Heart left ventricle (tissue), 16 donors: ENCODE measurements at places on chromosomes 7 and 10. TPM values are rescaled to one million over a fixed set of nuclear protein-coding genes. Genes with fewer than 3 reads are reported as not detected.

GRCh38 chr10:109961174-109962001 is 38.1 kb upstream of the XPNPEP1 start:
- H3K4me1 ChIP-seq: peaks cover 24% of the 10 kb centered on the region
- H3K4me3 ChIP-seq: no peak overlapping the region
- no peak for DNase-seq
- no peaks in the 10 kb centered on the region for H3K27me3 ChIP-seq
- H3K36me3 ChIP-seq: no peaks in the 10 kb centered on the region

DNA sequence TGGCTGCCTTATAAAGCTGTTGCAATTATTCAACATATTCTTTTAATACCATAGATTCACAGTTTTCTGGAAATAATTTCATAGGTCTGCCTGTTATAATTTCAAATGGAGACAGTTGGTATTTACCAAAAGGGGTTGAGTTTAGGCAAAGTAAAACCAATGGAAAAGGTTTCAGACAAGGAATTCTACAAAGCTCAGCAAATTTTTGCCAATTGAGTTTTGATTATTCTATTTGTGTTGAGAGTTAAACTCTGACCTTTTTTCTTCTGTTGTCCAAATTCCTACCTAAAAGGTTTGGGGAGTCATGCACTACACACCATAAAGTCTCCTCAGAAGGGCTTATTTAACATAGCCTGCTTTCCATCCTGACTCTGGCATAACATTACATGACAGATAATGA is 38.5 kb upstream of the ABCA13 start:
- H3K4me1 ChIP-seq: no peaks in the 10 kb centered on the region
- DNase-seq: no peak
- H3K36me3 ChIP-seq: no peaks in the 10 kb centered on the region
- H3K27ac ChIP-seq: no peak overlapping the region
- no peaks in the 10 kb centered on the region for H3K27me3 ChIP-seq

GRCh38 chr7:158025686-158026600 is 561.7 kb downstream of the PTPRN2 start:
- peaks cover 14% of the 10 kb centered on the region for H3K27me3 ChIP-seq
- DNase-seq: no peak
- H3K27ac ChIP-seq: no peak overlapping the region
- no peak overlapping the region for H3K4me3 ChIP-seq
- no peaks in the 10 kb centered on the region for H3K36me3 ChIP-seq
- no peaks in the 10 kb centered on the region for H3K4me1 ChIP-seq

- no peaks in the 10 kb centered on the region for H3K27me3 ChIP-seq
- no peaks in the 10 kb centered on the region for H3K36me3 ChIP-seq
These were observed 1.5 kb downstream of the USP54 start for GRCh38 chr10:73589563-73590126.

- H3K27me3 ChIP-seq: no peaks in the 10 kb centered on the region
- DNase-seq: no peak
- no peaks in the 10 kb centered on the region for H3K4me1 ChIP-seq
- no peaks in the 10 kb centered on the region for H3K36me3 ChIP-seq
- no peak overlapping the region for H3K27ac ChIP-seq
These were observed 11.7 kb upstream of the GPAM start for GRCh38 chr10:112195224-112195623.

DNA sequence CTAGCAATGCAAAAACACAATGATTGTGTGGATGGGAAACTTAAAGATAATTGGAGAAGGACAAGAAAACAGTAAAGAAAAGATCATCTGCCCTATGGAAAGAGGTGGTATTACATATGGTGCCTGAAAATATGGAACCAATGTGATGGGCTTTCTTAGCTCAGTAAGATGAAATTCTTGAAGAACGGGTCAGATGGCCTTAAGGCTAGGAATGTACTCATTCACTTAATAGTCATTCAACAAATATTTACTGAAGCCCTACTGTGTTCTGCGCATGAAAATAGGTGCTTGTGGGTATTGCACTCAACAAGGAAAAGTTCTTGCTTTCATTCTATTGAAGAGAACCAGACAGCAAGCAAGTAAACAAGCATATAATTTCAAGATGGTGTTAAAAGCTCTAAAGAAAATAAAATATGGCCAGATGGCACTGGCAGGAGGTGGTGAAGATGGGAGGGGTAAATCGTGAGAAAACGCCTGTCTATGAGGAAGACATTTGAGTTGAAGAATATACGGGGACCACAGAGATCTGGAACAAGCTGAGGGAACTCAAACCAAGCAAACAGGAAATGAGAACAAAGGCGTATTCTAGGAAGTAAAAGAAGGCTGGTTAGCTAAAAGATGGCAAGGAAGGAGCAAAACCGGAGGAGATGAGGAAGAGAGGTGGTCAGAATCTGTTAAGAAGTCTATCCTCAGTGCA is 179.7 kb downstream of the ANK3 start:
- H3K27me3 ChIP-seq: no peaks in the 10 kb centered on the region
- peaks cover 54% of the 10 kb centered on the region for H3K36me3 ChIP-seq
- H3K4me3 ChIP-seq: no peak overlapping the region
- DNase-seq: no peak

GRCh38 chr7:134255814-134256213 is 60.9 kb downstream of the SLC35B4 start:
- no peak overlapping the region for H3K27ac ChIP-seq
- H3K4me3 ChIP-seq: no peak overlapping the region
- no peak for DNase-seq
- H3K36me3 ChIP-seq: no peaks in the 10 kb centered on the region

DNA sequence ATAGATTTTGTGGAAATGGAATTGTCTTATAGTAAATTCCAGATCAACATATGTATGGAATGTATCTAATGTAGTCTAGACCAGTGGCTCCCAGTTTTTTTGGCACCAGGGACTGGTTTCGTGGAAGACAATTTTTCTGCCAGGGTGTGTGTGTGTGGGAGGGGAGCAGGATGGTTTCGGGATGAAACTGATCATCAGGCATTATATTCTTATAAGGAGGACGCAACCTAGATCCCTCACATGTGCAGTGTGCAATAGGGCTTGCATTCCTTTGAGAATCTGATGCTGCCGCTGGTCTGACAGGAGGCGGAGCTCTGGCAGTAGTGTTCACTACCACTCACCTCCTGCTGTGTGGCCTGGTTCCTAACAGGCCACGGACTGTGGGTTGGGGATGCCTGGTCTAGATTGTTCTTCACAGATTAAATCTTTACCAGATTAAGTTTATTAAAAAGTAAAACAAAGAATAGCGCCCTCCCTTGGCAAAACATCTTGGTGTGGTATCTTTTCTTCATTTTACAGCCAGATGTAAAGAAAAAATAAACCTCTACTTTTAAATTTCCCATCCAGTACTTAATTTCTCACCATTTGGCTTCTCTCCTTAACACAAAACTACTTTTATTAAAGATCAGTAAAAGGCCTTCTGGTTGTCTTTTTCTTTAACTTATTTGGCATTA is 48.4 kb downstream of the SEPTIN7 start:
- H3K27me3 ChIP-seq: no peaks in the 10 kb centered on the region
- no peak overlapping the region for H3K4me3 ChIP-seq
- H3K4me1 ChIP-seq: peaks cover 5% of the 10 kb centered on the region
- H3K36me3 ChIP-seq: peaks cover 26% of the 10 kb centered on the region

GRCh38 chr7:132464740-132465139 is 111.5 kb downstream of the PLXNA4 start:
- H3K36me3 ChIP-seq: no peaks in the 10 kb centered on the region
- no peaks in the 10 kb centered on the region for H3K27me3 ChIP-seq
- DNase-seq: peak; percentile 83

DNA sequence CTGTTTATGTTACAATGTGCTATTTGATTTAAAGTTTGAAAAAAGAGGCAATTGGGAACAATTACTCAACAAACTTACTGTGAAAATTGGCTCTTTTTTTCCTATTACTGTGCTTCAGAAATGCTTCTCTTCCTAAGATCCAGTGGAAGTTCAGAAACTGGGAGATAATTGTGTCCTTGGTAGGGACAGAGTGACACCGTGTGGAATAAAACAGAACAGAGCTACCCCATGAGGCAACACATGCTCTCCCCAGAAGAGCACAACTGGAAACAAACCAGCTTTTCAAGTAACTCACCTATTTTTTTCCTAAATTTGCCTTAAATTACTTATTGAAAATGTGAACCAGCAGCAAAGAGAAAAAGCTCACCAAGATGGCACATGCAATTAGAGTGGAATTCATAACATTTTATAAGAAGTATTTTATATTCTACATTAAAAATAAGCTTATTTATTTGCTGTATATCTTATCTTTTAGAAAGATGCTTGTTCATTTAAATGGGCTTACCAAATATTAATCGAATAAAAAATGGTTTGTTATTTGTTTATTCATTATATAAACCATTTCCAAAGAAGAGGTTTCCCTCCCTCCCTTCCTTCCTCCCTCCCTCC is 346.1 kb upstream of the ANKRD30A start:
- no peaks in the 10 kb centered on the region for H3K36me3 ChIP-seq
- H3K27me3 ChIP-seq: no peaks in the 10 kb centered on the region
- H3K27ac ChIP-seq: no peak overlapping the region
- no peak for DNase-seq
- no peaks in the 10 kb centered on the region for H3K4me1 ChIP-seq

GRCh38 chr7:131562941-131563340 is 6.5 kb upstream of the PODXL start:
- no peaks in the 10 kb centered on the region for H3K27me3 ChIP-seq
- no peak overlapping the region for H3K4me3 ChIP-seq
- no peak for DNase-seq
- peaks cover 5% of the 10 kb centered on the region for H3K4me1 ChIP-seq
- no peak overlapping the region for H3K27ac ChIP-seq

- peak overlapping the region; percentile 77 for H3K27ac ChIP-seq
- no peak for DNase-seq
- peak overlapping the region; percentile 45 for H3K4me3 ChIP-seq
- H3K36me3 ChIP-seq: no peaks in the 10 kb centered on the region
- no peaks in the 10 kb centered on the region for H3K4me1 ChIP-seq
- H3K27me3 ChIP-seq: no peaks in the 10 kb centered on the region
These were observed 290.7 kb downstream of the KLF6 start for GRCh38 chr10:3494131-3494837.

DNA sequence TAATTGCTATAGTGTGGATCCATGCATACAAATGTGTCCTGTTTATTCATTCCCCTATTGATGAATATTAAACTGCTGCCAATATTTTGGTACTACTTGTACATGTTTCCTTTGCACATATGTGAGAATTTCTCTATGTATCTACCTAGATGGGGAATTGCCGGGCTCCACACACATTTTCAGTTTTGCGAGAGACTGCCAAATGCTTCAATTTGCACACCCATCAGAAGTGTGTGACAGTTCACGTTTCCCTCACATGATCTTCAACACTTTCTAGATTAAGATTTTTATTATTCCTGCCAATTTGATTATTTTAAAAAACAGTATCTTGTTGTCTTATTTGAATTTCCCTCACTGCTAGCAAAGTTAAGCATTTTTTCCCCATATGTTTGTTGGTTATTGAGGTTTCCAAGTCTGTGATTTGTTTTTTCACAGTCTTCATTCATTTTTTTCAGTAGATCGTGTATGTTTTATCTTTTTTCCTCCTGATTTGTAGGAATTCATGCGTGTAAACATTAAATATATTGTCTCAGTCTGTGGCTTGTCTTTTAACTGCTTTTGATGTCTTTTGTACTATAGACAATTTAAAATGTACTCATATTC is 2.4 kb upstream of the KLF14 start:
- DNase-seq: no peak
- no peaks in the 10 kb centered on the region for H3K36me3 ChIP-seq
- no peak overlapping the region for H3K27ac ChIP-seq
- peaks cover 15% of the 10 kb centered on the region for H3K27me3 ChIP-seq
- no peaks in the 10 kb centered on the region for H3K4me1 ChIP-seq

DNA sequence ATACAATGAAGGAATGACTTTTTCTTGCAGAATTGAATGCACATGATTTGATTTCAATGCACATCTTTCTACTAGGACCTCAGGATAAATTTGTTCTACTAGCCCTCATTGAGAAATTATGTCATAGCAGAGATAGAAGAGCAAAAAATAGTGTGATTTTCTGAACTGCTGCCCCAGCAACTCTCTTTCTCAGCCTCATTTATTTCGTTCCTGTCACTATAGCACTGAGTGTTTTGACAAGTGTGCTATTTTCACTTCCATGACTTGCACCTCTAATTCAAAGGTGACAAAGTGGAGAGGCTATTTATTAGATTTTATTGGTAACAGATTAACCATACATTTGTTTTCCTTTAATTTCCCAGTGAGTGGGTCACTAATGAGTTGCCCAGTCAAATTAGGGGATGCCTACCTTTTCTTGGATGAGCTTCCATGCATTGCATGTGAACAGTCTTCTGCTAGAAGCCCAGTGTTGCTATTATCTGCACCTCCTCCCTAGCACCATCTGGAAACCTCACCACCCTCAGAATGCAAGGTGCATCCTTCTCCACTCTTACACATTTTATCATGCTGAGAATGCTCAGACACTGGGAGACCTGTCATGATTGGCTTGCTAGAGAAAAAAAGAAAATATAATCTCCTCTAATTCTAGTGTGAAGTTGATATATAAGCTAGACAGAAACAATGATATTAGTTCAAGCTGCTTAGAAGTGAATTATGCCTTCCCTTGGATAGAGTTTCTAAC is 119.6 kb upstream of the CTTNBP2 start:
- no peaks in the 10 kb centered on the region for H3K27me3 ChIP-seq
- H3K4me3 ChIP-seq: no peak overlapping the region
- H3K27ac ChIP-seq: no peak overlapping the region
- H3K4me1 ChIP-seq: no peaks in the 10 kb centered on the region

GRCh38 chr7:149791-150636 is 42.4 kb upstream of the FAM20C start:
- peak overlapping the region; percentile 37 for H3K4me3 ChIP-seq
- peak; percentile 51 for DNase-seq
- peaks cover 10% of the 10 kb centered on the region for H3K4me1 ChIP-seq
- no peaks in the 10 kb centered on the region for H3K36me3 ChIP-seq
- peak overlapping the region; percentile 86 for H3K27ac ChIP-seq

- no peak overlapping the region for H3K4me3 ChIP-seq
- no peak overlapping the region for H3K27ac ChIP-seq
- no peaks in the 10 kb centered on the region for H3K4me1 ChIP-seq
- H3K27me3 ChIP-seq: no peaks in the 10 kb centered on the region
- DNase-seq: no peak
These were observed 285.1 kb upstream of the SP8 start for GRCh38 chr7:21071561-21072501.

ACHE gene
- polyA plus RNA-seq: 0.69 TPM

CEP55 gene
- polyA plus RNA-seq: not detected

TUBB8 gene
- 0.06 TPM for polyA plus RNA-seq

SPOCK2 gene
- 16.6 TPM for polyA plus RNA-seq

OR9A2 gene
- polyA plus RNA-seq: not detected
